Stimulated activated CD8-positive, alpha-beta memory T cell treated with anti-CD3 and anti-CD28 coated beads, Interleukin-4, amount 100 ng/mL, for 1 hour (primary cell): ENCODE measurements at places on chromosomes 16 and 17.
A peak's percentile ranks its signal among the peaks of the same experiment; 100 is the strongest.

DNA sequence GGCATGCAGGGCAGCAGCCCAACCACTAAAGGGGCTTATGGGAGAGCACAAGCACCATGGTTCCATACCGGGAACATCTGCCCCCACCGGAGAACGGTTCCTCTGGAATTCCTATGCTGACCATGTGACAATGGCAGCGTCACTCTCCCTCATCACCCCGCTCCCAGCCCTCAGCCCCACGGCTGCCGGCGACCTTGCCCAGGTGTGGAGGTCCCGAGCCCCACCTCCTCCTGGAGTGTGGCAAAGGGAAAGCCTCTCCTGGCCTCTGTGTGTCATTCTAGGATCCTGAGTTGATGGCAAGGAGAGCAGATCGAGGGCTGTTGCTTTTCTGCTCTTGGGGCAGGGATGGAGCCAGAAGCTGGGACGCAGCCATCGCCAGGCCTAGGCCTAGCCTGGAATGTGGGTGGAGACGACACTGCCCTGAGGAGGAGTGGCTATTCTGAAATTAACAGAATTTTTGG lies 17.8 kb upstream of the RNPS1 start:
- no peak for DNase-seq

DNA sequence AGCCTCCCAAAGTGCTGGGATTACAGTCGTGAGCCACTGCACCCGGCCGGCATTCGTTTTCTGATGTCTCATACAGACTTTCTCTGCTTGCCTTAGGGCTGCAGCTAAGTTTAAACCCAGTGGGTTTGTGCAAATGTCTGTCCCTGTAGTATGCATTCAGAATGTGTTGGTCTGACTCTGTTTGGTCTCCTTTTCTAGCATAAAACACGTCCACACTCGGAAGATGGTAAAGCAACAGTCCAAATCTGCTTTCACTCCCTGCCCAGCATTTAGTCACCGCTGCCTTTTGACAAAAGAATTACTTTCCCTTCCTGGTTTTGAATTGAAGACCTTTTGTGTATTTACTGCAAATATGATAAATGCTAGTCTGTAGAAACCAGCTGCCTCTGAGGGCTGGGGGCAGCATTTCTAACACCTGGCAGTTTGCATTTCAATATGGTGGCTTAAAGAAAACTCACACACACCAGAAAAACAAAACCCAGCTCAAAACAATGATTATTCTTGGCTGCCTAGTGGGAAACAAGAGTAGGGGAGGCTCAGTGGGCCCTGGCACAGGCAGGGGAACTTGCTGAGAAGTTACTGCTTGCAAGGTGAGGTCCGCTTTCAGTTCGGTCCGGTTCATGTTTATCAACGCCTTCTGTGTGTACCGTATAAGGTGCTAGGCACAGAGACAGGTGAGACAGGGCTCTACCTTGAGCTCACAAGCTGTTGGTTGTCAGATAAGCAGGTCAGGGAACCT lies 56.9 kb downstream of the MSI2 start:
- DNase-seq, result no peak

- no peak for DNase-seq
Observed at GRCh38 chr17:64411999-64412771, 21.5 kb upstream of the PECAM1 start.

- DNase-seq, result no peak
Observed at GRCh38 chr16:8768692-8769091, 28.7 kb downstream of the TMEM186 start.

GRCh38 chr16:27174007-27174406 lies 29.3 kb upstream of the KDM8 start:
- peak; percentile 25 for DNase-seq

GRCh38 chr17:61155590-61156237 lies 243.9 kb upstream of the TBX2 start:
- DNase-seq, result no peak

GRCh38 chr16:85781695-85782370 lies 17.5 kb downstream of the EMC8 start:
- no peak for DNase-seq

GRCh38 chr17:80797741-80798594 lies 193.7 kb upstream of the CHMP6 start:
- no peak for DNase-seq
